ENCODE measurements at places on chromosomes 16 and 17.

- no peak for DNase-seq
These were observed 23.5 kb upstream of the DHRS13 start for GRCh38 chr17:28926366-28926765.

- DNase-seq = peak; percentile 61
These were observed 652 bp upstream of the SLC25A19 start for GRCh38 chr17:75289832-75290337.

DNA sequence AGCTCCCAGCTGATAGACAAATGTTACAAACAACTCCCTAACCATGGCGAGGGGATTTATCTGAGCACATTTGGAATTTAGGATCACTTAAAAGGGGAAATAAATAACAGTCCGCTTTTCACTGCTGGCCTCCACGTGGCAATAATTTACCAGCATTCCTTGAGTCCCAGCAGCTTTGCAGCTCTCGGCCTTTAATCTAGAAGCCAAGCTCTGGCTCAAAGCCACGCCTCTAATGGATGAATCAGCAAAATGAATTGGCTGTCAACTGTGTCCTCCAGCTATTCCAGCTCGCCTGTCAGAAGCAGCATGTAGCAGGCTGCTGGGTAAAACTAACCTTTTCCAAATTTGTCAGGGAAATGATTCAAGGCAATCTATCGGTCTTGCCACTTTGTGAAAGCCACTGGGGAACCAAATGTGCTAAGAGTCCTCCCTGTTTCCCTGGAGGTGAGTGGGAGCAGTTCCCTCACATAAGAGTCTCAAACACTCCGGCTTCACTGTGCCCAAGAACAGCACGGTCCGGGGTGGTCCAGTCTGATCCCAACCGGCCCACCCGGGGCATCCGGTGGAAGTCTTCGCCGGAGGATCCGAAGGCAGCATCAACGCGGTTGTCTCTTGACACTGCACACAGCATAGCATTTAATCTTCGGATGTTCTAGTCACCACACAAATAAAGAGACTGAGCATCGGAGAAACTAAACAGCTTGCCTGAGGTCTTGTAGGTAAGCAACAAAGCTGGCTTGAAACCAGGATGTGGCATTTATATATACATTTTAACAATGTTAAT lies 143.3 kb downstream of the PARN start:
- DNase-seq = peak; percentile 67

- DNase-seq = peak; percentile 45
These were observed 2.8 kb downstream of the WNK4 start for GRCh38 chr17:42783062-42783790.

- DNase-seq = no peak
These were observed 15.4 kb upstream of the GFAP start for GRCh38 chr17:44930667-44931066.

- peak; percentile 11 for DNase-seq
These were observed 525.2 kb upstream of the GOT2 start for GRCh38 chr16:59259074-59259949.

DNA sequence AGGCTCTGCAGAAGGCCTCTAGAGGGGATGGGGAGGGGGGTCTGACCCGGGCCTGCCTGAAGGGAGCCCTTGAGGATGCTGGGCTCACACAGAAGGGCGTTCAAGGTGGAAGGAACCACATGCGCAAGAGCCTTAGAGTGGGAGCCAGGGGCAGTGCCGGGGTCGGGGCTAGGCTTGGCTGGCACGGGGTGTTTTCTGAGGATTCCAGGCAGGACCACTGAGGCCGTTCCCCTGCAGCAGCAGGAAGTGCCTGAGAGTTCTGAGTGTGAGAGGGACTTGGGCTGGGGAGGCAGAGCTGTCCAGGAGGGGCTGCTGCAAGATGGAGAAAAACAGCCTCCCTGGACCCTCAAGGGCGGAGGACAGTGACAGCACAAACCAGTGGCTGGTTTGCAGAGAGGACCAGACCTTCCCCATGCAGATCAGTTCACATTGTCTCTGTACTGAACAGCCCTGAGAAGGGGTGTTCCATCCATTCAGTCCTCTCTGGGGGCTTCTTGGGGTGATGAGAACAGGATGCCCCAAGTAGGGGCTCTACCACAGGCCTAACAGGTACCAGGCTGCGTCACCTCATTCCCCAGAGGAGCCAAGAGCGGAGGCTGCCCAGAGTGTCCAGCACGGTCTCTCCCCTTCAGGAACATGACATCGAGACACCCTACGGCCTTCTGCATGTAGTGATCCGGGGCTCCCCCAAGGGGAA lies 3.4 kb downstream of the NDRG4 start:
- no peak for DNase-seq

- no peak for DNase-seq
These were observed 12.3 kb downstream of the SCN4A start for GRCh38 chr17:63960430-63960829.
